Foreskin keratinocyte (primary cell): ENCODE measurements at places on chromosomes 12 and 14.
A peak's percentile ranks its signal among the peaks of the same experiment; 100 is the strongest.

GRCh38 chr12:12810553-12811021 is 2.6 kb upstream of the DDX47 start:
- DNase-seq = no peak

DNA sequence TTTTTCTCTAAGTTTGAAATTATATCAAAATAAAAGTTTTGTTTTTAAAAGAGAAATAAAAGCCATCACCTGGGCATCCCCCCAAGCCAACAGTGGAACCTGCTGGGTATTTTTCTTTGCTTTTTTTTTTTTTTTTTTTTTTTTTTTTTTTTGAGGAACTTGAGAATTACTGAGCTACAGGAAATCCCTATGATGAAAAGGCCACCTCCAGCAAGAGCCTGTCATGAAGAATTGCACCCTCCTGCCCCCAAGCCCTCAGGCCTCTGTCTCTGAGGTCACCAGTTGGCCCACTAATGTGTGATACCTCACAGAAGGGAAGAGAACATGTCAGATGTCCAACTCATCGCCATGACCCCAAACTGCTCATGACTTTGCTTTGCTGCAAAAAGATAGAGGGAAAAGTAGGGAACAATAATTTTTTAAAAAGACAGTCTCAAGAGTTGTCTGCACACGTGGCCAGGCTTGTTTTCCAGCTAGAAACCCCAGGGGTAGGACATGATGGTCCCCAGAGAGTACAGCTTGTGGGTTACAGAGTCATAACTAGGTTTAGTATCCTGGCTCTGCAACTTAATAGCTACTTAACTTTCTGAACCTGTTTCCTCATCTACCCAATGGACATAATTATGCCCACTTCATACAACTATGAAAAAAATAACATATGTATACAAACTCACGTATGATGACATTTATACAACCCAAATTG is 124.3 kb upstream of the EGLN3 start:
- DNase-seq = no peak

GRCh38 chr14:95452176-95452892 is 64.1 kb downstream of the SYNE3 start:
- no peak for DNase-seq

DNA sequence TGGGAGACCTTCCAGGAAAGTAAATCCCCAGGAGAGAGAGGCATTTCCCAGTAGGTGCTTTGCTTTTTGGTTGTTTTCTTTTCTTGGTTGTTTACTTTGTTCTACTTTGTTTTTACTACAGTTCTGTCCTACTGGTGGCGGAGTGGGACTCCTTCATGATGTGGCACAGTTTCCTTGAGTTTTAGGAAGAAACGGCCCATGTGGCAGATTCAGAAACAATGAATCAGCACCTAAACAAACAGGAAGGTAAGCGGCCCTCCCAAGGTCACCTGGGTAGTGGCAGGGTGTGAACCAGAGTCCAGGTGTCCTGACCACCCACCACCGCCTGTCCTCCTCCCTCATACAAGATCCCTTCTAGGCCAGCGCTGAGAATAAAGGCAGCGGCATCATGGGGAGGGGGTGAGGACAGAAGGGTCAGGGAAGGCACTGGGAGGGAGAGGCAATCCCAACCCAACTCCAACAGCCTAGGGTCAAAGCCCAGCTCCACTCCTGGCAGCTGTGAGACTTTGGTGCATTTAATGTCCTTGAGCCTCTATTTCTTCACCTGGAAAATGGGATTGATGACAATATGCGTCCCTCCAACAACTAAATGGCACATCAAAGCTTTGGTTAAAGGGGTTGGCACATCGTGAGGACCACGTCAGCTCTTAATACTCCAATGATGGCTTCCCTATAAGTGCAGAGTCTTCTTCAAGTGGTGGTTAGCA is 111.5 kb upstream of the BCL2L14 start:
- no peak for DNase-seq

DNA sequence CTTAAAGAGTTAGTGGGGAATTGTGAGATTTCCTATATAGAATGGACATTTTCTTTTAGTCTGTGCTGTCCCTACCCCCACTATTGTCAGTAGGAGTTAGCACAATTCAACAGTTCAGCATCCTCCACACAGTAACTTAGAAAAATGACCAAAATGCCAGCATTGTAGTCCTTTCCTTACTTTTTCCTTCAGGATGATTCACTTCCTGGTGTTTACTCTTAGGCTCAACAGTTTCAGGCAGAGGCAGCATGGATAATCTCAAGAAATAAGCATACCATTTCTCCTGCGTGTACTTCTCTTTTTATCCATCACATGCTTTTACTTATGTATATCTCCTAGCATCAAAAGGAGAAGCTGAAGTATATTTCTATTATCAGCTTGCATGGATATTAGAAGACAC is 683.4 kb downstream of the SLC16A7 start:
- DNase-seq = no peak

DNA sequence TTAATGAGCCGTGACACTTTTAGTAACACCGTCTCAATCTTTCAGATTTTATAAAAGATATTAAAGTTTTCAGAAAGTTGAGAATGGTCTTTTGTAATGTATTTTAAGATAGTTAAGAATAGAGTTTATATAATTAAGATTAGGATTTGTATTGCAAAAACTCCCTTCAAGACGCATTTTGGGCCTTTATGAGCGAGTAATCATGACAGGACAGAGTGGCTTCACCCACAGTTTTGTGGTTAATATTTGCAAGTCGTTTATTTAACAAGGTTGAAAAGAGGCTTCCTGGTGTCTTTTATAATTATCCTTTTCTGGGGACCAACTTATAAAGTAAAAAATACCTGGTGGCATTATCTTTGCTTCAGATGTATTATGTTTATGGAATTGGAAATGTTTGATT is 44.0 kb downstream of the TRAF3 start:
- DNase-seq = no peak

DNA sequence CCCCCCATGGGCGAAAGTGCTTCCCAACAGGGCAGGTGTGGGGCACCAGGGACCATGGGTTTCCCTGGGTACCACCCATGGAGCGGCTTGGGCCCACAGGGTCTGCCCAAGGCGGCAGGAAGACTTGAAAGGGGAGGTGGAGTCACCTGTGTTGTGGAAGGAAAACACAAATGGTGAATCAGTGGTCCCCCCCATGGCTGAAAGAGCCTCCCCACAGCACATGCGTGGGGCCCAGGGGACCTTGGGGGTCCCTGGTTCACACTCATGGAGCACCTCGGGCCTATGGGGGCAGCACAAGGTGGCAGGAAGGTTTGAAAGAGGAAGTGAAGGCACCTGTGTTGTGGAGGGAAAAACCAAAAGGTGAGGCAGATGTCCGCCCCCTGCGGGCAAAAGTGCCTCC is 581.9 kb downstream of the ALG10 start:
- DNase-seq = no peak

DNA sequence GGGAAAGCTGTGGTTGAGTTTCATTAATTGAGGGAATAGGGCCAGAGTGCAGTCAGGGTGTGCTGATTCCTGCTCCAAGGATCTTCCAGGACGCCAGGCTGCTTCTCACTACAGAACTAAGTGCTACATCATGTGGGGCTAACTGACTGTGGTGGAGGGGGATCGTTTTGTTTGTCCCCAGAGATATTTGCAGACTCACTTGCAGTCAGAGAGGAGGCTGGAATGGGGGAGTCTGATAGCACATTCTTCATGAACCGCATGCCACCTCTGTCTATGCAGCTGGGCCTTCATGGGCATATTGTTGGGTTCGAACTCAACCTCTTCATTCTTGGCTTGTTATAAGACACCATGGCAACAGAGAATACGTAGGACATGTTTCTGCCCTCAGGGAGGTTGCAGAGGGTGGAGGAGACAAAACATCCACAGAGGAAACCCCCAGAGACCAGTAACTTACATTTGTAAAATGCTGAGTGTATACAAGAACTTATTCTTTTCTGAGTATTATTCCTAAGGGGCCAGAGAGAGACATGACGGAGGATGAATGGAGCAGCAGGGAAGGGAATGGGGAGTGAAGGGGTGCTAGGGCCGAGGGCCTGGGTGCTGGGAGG is 13.0 kb downstream of the KRT7 start:
- DNase-seq = no peak

GRCh38 chr12:52608826-52609630 is 7.8 kb upstream of the KRT72 start:
- DNase-seq = no peak

DNA sequence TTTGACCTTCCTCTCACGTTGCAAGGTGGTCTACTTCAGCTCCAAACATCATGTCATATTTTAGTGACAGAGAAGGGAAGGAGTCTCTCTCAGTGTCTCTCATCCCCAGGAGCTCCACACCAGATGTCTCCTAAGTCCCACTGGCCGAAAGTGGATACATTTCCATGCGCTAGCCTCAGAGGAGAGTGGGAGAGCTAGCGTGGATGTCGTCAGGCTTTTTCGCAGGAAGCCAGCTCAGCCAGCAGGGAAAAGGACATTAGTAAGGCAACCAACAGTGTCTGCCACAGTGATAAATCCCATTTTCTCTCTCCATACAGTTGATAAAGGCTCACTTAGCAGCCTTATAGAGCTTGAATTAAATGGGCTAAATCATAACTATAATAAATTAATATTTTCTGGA is 155.7 kb downstream of the PELI2 start:
- DNase-seq = no peak

DNA sequence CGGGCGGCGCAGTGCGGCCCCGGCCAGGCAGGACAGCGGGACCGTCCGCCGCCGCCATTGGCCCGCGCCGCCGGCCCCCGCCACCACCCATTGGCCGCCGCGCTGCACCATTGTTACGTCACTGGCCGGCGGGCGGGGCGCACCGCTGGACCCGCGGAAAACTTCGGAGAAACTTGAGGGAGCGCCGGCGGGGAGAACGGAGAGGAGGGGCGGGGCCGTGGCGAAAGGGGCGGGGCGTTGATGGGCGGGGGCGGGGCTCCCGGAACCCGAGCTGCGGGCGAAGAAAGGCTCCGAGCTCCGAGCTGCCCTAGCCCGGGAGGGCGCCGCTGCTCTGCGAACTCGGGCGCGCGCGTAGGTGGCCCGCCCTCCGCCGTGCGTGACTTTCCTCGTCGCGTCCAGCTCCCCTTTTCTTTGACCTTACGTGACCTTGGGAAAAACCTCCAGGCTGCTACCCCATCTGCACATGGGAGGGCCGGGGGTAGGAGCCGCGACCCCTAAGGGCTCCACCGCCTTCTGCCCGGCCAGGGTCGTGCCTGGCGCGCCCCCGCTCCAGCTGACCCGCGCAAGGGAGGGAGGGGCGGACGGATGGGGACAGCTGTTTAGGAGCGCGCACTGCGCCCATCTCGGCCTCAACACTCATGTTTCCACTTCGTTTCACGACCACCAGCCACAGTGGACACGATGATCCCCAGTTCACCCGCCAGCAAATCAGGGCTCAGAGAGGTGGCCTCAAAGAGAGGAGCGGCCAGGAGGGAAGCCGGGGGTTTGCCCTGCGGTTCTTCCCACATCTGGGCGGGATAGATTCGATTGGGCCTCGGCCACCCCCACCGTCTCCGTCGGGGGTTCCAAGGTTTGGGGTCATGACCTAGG is at the start of gene ANKRD9:
Gene ANKRD9 (minus strand): TSS at position 31 of the 870 bp plus-strand sequence. CDS start 1,887 bp downstream, outside the sequence.
- DNase-seq = no peak

GRCh38 chr12:131153956-131154355 is 200.2 kb downstream of the ADGRD1 start:
- no peak for DNase-seq

DNA sequence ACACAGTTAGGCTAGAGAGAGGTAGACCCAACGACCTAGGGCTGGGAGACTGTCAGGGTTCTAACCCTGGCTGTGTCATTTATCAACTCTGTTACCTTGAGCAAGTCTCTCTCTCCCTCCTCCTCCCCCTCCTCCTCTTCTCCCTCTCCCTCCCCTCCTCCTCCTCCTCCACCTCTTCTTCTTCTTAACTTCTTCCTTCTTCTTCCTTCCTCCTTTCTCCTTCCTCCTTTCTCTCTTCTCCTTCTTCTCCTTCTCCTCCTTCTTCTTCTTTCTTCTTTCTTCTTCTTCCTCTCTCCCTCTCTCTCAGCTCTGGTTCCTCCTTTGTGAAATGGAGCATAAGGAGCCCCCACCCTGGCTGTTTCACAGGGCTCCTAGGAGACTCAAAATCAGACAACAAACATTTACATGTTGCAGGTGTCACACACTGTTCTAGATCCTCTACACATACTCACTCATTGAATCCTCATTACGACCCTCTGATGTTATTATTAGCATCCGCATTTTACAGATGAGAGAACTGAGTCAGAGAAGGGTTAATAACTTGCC is 2.2 kb upstream of the KCNH3 start:
- DNase-seq = no peak

- DNase-seq = no peak
These were observed 935 bp downstream of the TBC1D30 start for GRCh38 chr12:64825143-64826021.

DNA sequence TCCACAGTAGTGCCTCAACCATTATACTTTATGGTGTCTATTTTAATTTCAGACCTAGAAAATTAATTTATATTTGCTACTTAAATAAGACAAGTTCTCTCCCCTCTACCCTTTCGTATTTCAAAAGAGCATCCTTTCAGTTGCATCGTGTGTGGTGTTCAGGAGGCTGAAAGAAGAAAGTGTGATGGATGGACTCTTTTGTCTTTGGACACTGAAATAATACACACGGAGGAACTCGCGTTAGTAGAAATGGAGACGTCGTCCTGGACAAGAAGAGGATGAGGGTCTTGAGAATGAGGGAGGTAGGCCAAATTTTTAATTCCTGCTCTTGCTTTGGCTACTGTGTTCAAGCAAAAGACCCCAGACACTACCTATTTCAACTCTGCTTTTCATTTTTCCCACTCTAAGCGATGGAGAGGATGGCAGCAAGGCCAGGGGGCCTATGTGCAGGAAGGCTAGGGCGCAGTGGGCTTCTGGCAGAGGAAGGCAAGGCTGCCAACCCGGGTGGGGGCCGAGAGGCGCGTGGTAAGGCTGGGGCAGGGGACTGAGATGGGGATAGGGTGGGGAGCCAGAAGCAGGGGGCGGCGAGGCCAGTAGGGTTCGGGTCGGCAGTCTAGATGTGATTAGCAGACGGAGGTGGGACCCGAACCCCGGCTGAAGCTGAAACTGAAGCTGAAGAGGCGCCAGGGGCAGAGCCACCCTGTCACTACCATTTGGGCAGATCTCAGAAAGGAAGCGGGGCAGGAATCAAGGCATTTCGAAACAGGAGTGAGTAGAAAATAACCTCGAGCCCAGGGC is 722 bp downstream of the TMED8 start:
- DNase-seq = peak; percentile 1

GRCh38 chr12:68326716-68327115 is 5.4 kb downstream of the MDM1 start:
- no peak for DNase-seq
